Inflammatory macrophage treated with lipopolysaccharide for 4 hours (primary cell): ENCODE measurements at places on chromosomes 11 and 22.

DNA sequence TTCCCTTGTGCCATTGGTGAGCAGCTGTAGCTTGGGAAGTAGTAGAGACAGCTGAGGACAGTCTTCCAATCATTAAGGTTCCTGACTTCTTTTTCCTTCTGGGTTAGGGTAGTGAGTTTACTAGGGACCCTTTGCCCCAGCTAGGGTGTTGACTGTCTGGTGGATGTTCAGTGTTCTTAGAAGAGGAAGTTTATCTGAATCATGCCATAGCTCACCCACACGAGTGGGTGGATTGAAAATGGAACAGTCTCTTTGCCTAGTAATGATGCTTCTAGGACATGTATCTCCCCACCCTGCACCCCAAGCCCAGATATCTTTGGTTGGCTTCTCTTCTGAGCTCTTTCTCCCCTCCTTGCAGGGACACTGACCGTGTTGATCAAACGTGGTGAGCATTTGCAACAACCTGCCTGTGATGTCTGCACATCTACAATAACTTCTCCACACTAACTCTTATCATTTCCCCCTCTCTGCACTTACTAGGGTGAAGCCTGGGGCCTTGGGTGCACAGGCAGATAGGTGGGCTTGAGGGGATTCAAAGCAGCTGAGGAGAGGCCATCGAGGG, 57.1 kb upstream of the HORMAD2 start:
- DNase-seq, result peak; percentile 81

DNA sequence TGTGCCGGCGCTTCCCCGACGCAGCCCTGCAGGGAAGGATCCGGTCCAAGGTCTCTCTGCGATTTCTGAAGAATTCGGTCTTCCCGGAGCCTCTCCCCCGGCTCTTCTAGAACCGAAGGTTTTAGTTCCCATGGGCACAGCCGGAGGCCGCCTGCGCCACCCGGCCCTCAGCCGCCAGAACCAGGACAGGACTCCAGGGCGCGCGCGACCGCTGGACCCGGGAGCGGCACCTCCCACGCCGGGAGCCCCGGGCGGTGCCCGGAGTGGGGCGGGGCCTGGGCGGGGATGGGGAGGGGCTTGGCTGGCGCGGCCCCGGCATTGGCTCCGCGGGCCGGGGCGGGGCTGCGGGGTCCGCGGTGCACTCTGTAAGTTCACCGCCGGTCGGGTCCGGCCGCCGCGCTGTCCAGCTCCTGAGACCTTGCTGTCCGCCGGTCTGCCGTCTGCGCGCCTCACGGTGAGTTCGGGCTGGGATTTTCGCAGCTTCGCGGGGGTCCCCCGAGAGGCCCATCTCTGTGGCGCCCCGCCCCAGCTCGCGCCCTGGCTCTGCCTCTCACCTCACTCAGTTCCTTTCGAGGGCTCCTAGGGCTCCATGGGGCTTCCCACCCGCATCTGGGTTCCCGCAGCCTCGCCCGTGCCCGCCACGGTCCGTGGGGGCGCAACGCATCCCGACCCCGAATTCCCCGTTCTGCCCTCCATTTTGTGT, at the start of gene CDC42EP2:
TSS of gene CDC42EP2 (plus strand) at position 366 of the 703 bp plus-strand sequence. CDS start 6,033 bp downstream, outside the sequence.
- DNase-seq, result peak; percentile 88

DNA sequence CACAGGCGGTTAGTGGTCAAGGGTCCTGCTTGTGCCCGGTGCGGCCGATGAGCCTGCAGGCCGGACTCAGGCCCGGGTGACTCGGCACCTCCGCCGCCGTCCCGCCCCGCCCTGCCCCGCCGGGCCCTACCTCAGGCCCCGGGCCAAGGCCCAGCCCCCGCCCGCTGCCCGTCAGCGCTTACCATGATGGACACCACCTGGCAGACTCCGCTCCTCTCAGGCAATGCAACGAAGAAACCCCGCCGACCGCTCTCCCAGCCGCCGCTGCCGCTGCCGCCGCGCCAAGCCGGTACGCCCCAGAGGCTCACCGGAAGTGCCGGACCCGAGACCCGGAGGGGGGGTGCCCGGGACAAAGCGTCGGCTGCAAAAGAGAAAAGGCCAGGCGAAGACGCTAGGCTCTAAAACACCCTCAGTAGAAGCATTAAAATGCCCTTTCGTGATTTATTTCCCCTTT, at the start of gene UFD1:
TSS of gene UFD1 (minus strand) at position 293 of the 454 bp plus-strand sequence. CDS start at position 185, 108 bp downstream.
- DNase-seq, result peak; percentile 71

DNA sequence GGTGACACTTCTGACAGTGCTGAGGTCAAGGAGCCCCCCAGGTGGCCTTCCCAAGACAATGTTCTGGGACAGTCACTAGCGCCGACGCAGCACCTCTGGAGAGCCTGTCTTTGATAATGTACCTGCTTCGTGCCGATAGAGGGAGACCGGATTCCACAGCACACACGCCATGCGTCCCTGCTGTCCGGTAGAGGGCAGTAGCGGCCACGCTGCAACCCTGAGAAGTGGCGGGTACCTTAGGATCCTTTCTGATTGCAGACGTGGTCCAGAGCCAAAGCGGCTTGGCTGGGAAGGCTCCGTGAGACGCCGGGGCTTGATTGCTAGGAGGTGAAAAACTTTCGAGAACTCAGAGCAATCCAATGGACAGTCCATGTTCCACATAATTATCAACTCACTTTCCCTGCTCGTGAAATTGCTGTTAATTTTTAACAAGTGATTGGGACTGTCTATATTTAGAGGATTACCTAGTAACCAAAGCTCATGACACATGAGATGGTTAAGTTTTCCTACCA, 11.4 kb upstream of the BARX2 start:
- peak; percentile 78 for DNase-seq

DNA sequence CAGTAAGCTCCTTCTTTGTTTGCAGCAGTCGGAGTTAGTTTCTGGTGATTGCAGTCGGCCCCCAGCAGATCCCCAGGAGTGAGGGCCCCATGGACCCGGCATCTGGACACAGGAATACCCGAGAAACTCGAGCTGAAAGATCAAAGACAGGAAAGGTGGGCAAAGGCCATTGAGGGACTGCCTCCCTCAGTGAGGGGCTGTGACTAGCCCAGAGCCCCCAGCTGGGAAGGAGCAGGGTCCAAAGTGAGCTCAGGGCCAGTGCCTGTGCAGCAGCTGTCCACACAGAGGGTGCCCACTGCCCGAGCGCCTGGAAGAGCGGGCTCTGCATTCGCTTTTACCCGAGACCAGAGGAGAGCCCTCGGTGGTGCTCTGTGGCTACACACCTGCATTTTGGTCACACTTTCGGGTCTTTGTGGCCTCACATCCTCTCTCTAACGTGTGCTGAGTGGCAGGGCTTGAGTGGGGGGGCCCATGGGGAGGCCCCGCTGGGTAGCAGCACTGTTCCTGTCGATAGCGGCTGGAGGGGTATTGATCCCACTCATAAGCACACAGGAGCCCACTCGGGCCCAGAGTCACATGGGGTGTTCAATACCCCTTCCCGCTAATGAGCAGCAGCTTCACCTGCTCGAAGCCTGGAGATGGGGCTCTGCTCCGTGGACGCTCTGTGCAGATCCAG, 532.9 kb downstream of the TBC1D22A start:
- no peak for DNase-seq
